ENCODE measurements at places on chromosomes 5 and 9.

DNA sequence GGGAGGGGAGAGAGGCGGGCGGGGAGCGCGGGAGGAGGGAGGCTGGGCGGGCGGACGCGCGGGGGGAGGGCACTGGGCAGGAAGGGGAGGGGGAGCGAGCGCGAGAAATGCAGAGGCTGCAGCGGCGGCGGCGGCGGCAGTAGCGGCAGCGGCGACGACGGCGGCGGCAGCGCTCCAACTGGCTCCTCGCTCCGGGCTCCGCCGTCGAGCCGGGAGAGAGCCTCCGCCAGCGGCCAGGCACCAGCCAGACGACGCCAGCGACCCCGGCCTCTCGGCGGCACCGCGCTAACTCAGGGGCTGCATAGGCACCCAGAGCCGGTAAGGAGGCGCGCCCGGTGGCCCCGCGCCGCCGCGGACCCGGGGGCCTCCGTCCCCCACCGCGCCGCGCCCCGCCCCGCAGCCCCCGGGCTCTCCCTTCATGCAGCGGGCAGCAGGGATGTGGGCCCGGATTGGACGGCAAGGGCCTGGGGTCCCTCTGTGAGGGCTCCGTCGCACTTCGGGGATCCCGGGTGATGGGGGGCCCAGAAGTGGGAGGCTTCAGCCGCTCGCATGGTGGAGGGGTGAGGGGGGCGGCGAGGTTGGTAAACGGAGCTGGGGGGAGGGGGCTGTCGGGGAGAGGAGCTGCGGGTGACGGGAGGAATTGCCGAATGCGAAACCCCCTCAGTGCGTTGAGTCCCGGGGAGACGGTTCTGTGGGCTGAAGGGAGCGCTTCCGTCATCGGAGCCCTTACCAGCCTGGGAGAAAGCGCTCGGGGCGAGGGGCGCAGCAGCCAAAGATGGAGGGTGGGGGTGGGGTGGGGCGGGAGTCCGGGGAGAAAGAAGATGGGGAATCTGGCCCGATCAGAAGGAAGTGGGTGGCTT is at the start of gene BASP1:
TSS of gene BASP1 (plus strand) at position 139 of the 860 bp plus-strand sequence. CDS start 57,586 bp downstream, outside the sequence.
- DNase-seq: no peak

GRCh38 chr5:150062216-150062922 is 24.0 kb downstream of the CSF1R start:
- DNase-seq: no peak

- no peak for DNase-seq
Observed at GRCh38 chr9:100555471-100555870, 22.4 kb upstream of the CAVIN4 start.

- DNase-seq: no peak
Observed at GRCh38 chr5:34496260-34496691, 159.9 kb upstream of the RAI14 start.

- no peak for DNase-seq
Observed at GRCh38 chr9:5982317-5982716, 33.1 kb downstream of the RANBP6 start.

DNA sequence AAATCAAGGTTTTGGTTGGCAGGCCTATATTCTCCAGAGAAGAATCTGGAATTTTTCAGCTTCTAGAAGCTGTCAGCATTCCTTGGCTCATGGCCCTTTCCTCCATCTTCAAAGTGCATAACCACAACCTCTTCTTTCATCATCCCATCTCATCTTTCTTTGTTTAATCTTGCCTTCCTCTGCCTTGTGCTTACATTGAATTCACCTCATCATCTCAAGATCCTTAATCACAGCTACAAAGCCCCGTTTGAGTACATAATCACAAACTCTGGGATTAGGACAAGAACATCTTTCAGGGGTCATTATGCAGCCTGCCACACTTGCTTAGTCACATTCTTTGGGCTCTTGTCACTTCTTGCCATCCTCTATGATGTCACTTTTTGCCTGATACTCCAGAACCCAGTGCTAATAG is 130.3 kb downstream of the FOXD1 start:
- no peak for DNase-seq

DNA sequence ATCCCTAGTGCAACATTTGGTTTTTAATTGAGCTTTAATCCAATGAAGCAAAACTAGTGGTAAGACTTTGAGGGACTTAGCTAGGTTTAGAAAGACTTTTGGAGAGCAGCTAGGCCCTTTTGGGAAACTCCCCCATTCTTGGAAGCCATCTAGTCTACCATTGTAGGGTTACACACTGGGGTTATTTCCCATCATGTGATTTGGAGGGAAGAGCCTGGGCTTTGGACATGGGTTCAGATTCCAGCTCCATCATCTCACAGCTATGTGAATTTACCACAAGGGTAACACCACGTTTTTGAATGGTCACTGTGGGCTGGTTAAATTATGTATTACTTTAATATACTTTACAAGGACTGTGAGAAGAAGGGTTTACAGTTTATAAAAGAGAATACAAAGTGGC is 18.3 kb upstream of the TNFSF15 start:
- DNase-seq: no peak

DNA sequence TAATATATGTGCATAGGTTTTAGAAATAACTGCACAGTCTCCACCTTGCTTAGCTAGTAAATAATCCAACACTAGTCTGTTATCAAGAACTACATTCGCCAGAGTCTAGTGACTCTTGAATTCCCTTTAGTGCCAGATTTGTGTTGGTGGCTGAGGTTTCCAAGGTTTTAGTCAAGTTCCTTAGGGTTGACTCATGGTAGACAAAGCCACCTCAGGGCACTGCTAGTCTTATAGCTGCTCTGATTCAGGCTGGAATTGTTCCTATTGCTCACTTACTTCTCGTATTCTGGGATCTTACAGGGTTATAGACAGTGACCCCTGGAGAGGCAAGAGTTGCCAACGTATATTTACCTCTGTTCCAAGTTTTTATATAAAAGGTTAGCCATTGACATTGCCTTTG is 1369.8 kb upstream of the CDH9 start:
- no peak for DNase-seq

DNA sequence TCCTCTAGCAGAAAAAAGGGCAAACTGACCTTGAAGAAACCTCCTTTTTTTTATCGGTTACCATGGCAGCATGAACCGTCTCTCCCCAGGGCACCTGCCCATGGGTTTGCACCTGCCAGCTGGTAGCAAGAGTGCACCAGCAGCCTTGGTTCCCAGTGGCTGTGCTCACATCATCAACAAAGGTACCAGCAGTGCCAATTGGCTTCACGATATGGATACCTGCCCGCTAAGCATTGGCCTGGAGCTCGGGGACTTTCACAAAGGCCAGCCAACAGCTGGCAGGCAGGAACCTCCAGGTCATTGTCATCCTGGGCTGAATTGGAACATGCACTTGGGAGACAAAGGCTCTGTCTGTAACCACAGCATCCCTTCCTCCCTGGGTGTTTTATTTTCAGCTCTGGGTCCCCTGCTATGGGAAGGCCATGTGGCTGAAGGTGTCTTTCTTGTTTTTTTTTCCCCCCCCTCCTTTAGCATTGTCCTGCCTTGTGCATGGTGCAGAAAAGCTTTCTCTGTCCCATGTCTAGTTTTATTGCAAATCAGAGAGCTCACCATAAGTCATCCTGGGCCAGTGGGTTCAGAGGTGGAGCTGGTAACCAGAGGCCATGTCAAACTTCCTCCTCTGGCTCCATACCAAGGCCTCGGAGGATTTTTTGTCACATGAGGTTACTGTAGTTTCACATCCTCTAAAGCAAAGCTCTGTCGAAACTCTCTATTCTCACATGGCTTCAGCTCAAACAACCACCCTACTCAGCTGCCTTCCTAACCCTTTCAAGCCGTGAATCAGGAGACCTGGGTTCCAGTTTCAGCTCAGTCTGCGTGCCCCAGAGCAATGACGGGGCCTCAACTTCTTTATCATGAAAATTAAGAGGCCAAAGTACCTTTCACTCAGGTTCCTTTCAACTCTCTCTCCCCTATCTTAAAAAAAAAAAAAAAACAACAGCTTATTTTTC is 145.5 kb upstream of the MAP3K1 start:
- peak; percentile 3 for DNase-seq

DNA sequence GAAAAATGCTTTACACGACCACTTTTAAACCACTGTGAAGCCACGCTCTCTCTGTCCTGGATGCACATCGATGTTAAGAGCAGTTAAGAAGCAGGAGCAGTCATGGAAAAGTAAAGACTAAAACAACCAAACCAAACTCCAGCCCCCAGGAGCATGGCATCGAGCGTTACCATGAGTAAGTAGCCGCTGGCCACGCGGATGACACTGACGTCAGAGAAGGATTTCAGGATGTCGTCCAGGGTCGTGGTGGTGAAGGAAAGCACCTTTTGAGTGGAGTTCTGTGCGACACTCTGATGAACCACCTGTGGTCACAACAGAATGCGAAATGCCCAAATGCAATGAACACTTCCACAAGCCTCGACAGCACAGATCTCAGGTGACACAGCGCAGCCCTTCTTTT is 38.9 kb downstream of the PTCH1 start:
- DNase-seq: no peak

DNA sequence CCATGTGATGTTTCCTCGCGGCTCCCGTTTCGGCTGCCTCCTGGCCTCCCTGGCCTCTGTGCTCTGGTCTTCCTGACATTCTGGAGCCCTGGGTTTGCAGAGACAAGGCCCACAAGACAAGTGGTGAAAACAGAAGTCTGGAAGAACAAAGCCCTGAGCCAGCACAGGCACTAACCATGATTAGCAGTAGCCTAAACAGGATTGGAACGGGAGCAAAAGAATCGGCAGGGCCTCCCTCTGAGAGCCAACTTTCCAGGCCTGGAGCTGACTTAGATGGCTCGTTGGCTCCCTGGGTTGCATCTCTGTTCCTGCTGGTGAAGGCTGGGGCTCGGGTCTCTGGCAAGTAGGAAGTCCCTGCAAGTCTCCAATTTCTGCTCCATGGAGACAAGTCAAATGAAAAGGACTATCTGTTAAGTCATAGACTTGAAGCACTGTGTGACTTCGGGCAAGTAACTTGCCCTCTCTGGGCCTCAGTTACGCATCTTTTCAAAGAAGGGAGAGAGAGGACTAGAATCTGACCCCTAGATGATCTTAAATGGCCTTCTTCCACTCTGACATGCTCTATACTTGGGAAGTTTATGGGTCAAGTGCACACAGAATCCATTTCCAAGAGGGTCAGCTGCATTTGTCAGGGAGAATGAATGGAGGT is 3.3 kb downstream of the COL27A1 start:
- no peak for DNase-seq

GRCh38 chr5:9601055-9601739 is 29.0 kb downstream of the TAS2R1 start:
- DNase-seq: no peak

DNA sequence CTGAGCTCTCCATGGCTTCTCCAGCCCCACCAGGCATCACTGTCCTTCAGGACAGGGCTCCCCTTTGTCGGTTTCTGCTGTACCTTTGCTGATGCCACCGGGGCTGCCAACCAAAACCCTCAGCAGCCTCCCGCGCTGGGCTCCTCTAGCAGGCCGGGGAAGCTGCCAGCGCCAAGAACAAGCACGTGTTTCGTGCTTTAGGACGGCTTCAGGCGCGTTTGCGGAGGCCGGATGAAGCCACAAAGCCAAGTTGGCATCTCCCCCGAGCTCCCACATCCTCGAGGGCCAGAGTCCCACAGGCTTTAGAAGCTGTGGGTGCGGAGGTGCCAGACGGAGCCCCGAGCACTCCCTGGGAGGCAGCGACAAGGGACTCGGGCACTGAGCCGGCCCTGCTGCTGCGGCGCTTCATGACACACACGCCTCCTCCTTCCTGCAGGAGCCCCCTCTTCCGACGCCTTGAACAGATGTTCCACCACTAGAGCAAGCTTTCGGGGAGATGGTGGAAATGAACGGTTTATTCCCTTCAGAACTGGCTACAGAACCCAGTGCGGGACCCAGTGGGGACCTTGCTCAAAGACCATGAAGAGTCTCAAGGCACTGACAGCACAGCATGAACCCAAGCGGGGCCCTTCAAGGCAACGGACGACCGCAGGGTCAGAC is 36.7 kb downstream of the SARDH start:
- peak; percentile 50 for DNase-seq

DNA sequence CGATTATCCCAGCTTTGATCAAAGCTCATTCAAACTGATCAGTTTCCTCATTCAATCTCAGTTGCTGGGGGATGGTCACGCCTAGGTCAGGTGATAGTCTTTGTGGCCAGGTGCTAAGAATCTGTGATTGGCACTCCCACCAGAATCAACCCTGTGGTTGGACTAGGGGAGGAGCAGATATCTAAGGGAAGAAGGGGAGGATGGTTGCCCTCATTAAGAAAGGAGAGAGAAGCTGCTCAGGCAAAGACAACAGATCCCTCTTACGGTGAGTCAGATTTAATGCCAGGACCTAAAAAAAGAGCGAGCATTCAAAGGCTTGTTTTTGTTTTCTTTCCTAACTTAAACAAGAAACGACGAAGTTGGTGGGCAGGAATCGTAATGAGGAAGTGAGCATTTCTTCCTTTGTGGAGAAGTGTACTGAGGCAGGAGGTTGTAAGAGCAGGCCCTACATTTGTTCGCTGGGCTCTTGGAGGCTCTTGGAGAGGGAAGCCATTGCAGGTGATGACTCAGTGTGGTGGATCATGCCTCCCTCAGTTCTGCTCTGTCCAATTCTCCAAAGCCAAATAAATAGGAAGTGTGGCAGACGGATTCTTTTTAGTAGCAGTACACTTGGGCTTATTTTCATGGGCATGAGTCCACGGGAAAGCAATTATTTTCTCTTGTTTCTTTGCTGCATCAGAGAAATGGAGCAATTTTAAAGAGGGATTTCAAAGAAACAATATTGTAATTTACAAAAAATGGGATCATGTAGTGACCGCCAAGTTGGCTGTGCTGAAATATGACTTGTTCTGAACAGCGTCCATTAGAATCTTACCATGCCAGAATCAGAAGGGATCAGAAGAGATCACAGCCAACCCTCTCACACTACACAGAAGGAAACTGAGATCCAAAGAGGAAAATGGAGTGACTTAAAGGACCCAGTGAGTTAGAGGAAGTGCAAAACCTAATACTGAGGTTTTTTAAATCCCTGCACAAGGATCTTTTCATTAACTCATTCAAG is 18.7 kb upstream of the TGFBR1 start:
- DNase-seq: no peak

- DNase-seq: no peak
Observed at GRCh38 chr9:112382501-112383364, 2.8 kb downstream of the HSDL2 start.

GRCh38 chr5:179033004-179033580 is 9.5 kb downstream of the ZNF879 start:
- no peak for DNase-seq

GRCh38 chr5:19751326-19751725 is 236.7 kb downstream of the CDH18 start:
- DNase-seq: no peak

- no peak for DNase-seq
Observed at GRCh38 chr5:100560860-100561259, 25.7 kb downstream of the FAM174A start.

DNA sequence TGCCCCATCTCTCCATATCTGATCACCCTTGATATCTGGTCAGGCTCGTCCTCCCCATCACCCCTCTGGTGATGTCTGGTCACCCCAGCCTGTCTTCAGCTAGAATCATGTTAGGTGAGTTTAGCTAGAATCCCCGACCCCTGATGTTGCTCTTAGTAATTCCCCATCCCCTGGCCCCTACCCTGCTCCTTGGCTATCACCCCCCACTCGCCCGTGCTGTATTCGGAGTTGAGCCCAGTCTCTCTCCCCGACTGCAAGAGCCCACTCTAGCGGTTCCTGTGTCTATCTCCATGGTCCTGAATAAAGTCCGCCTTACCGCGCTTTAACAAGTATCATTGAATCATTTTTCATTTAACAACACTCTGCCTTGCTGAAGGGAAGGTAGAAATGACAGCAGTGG is 33.7 kb downstream of the ADAMTS2 start:
- no peak for DNase-seq
